ENCODE measurements at places on chromosomes 1 and 21.

DNA sequence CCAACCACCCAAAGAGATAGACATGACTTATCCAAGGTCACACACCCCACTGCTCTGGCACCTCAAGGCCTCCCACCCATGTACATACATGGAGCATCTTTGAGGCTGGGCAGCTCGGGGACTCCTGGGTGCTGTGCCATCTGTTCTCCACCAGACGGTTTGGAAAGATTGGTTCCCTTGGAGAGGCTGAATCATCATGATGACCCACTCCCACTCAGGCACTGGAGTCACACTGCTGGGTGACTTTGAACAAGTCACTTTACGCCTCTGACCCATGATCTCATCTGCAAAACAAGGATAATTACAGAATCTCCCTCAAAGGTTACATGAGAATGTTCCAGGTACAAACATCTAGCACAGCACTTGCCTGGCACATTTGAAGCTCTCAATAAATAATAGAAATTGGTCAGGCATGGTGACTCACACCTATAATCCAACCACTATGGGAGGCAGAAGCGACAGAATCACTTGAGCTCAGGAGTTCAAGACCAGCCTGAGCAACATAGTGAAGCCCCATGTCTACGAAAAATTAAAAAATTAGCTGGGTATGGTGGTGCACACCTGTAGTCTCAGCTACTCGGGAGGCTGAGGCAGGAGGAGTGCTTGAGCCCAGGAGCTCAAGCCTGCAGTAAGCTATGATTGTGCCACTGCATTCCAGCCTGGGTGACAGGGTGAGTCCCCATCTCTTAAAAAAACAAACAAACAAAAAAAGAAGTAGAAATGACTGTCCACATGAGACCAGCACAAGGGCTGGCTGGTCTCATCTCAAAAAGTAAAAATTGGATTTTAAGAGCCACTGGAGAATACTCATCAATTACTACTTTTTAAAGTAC is 74.9 kb downstream of the RRAGC start:
- no peak for DNase-seq

DNA sequence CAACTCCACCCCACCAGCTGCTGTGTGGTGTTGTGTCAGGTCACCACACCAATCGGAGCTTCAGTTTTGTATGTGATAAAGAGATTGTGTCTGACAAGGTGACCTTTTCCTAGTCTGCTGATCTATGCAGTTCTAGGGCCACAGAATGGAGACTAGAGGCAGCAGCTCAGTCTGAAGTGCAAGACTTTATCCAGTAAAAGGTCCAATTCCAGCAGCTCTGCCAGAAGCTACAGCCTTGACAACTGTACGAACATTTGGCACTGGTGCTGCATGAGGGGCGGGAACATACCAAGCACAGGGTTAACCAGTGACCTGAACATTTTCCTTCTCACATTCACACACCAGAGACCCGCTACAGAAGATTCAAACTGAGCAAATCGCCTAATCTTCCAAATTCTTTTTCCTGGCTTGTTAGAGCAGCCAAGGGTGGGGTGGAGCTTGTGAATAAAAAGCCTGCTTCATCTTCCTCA is 9.3 kb downstream of the FMO1 start:
- DNase-seq = no peak

DNA sequence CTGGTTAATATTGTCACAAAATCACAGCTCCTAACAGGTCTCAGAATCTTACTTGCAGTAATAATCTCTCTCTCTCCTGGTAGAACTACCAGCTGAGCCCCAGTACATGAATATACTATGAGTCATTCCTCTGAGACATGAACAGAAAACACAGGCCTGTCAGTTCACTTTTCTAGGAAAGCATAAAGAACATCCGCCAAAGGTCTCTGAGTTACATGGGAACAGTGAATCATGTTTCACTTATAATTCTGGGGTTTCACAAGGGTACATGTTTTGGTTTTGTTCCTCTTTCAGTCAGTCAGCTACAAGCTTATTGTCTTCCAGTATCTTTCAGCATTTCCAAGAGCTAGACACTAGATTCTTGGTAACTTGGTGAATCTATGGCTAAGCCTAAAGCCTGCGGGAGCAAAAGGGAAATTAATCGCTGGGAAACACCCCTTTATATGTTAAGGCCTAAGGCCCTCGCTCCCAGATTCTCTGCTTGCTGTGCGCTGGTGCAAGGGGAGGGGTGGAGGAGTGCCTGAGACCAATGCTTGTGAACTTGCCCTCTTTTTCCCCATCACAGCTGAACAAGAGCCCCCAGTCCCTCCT is 31.7 kb downstream of the IFNGR2 start:
- no peak for DNase-seq

- DNase-seq = no peak
These were observed 12.2 kb downstream of the CRABP2 start for GRCh38 chr1:156692925-156693847.

DNA sequence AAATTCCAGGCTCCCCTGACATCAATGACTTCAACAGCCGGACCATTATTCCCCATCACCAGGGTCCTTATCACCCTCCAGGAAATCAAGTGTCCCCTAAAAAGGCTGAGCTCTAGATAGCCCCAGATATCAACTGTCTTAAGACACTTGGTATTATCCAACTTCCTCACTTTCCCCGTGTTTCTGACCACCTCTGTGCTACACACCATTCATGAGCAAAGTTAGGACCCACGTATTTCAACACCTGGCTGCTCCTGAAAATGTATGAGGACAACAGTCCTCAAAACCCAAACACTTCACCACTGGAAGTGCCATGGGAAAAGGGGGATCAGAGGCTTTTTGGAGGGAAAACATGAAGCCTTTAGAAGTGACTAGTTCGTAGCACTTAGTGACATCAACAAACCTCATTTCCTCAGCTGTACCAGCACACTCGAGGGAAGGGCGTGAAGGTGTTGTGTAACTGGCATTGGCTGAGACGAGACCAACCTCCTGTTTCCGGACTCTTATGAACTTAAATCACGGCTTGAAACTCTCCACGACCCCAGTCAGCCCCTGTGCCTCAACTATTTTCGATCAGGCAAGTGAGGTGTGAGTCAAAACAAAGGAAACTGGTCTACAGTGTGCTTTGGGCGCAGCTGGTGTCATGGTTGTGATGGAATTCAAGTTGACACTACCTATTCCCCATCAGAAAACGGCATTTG is 4.1 kb upstream of the CHD5 start:
- DNase-seq = no peak

DNA sequence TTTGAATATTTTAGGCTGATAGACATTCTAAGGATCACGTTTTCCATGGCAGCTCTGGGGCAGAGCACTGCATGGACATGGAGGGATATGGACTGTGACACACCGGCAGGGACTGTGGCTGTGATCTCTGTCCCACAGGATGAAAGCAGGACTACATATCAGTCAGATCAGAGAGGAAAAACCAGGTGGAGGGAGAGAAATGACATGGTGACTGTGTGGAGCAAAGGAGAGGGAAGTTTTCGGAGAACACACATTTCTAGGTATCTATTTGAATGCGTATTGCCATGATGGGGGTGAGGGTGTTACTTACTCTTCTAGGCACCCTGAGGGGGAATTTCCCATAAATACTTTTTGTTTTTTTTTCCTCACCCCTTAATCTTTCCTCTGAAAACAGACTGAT is 3.2 kb upstream of the CD1C start:
- no peak for DNase-seq

GRCh38 chr1:208268541-208269337 is 24.6 kb upstream of the PLXNA2 start:
- no peak for DNase-seq

DNA sequence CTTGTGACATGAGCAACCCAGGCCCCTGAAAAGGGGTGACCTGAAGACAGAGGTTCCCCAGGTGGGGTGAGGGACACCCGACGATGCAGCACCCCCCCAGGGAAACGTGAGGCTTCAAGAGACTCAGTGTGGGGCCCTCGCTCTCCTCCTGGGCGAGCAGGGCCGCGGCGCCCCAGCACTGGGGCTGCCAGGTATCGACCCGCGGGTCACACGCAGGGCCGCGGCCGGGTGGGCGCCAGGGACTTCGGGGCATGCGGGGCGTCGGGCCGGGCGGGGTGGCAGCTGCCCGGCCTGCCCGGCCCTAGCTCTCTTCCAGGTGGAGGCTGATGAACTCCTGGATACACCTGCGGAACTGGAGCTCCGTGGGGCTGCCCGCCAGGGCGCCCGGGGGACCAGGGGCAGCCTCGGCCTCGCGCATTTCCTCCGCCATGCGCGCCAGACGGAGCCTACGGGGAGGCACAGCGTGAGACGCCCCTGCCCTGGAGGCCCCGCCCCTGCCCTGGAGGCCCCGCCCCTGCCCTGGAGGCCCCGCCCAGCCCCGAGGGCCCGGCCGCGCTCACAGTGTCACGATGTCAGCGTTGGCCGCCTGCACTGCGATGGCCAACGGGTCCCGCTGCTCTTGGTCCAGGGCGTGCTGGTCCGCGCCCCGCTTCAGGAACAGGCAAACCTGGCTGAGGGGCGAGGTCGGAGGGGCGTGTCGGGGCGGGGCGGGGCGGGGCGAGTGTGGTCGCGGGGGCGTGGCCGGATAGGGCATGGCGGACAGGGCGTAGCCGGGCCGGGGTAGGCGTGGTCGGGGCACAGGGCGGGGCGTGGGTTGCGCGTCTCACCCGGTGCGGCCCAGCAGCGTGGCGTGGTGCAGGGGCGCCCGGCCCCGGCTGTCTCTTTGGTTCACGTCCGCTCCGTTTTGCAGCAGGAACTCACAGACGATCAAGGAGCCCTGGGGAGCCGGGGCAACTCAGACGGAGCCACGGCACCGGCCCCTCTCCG is 13.3 kb downstream of the SCNN1D start:
- no peak for DNase-seq

DNA sequence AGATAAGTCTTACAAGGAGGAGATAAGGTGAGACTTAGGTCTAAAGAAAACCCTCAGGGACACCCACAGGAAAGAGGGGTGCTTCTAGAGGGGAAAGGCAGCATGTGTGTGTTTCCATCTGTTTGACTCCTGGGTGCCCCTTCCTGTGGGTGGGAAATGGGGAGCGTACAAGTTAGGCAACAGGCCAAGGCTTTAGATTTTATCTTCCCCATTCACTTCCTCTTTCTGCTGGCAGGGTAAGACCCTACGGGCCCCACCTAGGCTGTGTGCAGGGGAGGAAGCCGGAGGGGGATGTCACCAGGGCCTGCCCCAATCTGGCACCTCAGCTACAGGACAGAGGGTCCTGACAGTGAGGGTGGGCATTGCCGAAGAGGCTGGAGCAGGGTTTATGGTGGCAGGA is 2.5 kb upstream of the OLIG1 start:
- no peak for DNase-seq

GRCh38 chr1:226691247-226691646 is 47.8 kb downstream of the ITPKB start:
- DNase-seq = no peak

- no peak for DNase-seq
These were observed 5.4 kb downstream of the HMGN2 start for GRCh38 chr1:26477446-26478152.

DNA sequence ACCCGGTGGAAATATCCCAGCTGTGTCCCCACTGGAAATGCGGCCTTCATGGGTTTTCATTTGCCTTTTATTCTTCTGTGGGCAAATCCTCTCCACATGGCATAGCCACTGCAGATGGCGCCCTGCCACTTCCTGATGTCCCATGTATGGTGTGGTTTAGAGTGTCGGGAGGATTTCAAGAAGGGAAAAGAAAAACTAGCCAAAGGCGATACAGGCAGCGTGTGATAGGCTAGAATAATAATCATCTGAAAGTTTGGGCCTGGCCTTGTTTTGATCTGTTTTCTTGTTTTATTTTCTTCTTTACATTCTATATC is 123.6 kb downstream of the PEX14 start:
- DNase-seq = no peak

- DNase-seq = no peak
These were observed 5.7 kb upstream of the TMEM240 start for GRCh38 chr1:1545946-1546737.

GRCh38 chr1:228363686-228364067 is 43.0 kb downstream of the TRIM11 start:
- DNase-seq = no peak

GRCh38 chr1:91744953-91745639 is 140.9 kb downstream of the TGFBR3 start:
- no peak for DNase-seq

DNA sequence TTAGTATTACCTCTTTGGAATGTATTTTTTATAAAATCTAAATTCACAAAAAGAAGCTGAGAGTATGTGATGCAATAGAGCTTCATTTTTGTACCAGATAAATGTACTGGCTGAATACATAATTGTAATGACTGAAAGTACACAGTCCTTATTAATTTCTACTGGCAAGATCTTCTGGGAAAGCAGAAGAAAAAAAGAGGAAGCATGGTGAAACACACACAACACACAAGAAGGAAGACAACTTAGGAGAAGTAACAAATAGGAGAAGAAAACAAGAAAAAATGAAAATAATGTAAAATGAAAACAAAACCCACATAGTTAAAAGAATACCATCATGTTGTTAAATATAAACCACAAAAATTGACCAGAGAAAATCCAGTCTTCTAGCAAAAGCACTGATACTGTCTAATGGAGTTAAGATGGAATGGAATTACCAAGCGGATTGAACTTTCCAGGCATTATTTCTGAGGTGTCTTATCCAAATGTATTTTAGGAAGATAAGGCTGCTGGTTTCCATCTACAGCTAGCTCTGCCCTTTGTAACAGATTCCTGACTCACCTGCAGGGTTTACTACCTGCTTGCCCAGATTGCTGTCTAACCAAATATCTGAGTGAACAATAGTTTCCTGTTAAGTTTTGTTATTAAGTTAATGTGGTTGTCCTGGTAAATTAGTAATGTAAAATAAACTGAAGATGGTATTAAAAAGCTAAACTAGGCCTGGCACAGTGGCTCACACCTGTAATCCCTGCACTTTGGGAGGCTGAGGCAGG is 4.5 kb upstream of the COP1 start:
- DNase-seq = no peak

DNA sequence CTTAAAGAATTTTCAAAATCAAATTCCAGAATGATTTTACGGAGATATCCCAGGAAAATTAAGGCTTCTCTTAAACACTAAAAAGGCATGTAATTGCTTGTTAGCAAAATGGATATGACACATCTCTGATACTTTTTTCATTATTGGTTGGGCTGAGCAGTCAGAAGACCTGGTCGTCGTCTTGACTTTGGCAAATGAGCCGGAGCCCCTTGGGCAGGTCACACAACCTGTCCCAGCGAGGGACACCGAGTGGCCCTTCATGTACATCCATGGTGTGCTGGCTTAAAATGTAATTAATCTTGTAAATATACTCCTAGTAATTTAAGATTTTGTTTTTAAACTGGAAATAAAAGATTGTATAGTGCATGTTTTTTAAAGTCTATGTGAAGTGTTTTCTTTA is 33.9 kb downstream of the IFNGR2 start:
- DNase-seq = no peak

GRCh38 chr1:6906783-6907182 is 121.5 kb downstream of the CAMTA1 start:
- no peak for DNase-seq

DNA sequence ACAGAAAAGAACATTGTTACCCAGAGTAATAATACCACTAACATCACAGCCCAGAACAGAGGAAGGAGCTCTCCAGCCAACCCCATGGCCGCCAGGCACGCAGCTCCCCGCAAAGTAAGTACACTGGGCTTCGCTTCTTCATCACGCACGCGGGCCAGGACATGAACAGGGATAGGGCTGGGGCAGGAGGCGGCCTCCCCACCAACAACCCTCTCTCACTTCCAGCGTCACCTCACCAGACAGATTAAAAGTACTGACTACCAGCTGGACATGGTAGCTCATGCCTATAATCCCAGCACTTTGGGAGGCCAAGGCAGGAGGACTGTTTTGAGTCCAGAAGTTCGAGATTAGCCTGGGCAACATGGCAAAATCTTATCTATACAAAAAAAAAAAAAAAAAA is 78.3 kb downstream of the NPHP4 start:
- no peak for DNase-seq

Data from posterior cingulate gyrus (tissue), 11 donors.